ENCODE measurements at places on chromosomes 11 and 22.

GRCh38 chr11:110242188-110242587 is 54.2 kb downstream of the RDX start:
- no peak for DNase-seq

DNA sequence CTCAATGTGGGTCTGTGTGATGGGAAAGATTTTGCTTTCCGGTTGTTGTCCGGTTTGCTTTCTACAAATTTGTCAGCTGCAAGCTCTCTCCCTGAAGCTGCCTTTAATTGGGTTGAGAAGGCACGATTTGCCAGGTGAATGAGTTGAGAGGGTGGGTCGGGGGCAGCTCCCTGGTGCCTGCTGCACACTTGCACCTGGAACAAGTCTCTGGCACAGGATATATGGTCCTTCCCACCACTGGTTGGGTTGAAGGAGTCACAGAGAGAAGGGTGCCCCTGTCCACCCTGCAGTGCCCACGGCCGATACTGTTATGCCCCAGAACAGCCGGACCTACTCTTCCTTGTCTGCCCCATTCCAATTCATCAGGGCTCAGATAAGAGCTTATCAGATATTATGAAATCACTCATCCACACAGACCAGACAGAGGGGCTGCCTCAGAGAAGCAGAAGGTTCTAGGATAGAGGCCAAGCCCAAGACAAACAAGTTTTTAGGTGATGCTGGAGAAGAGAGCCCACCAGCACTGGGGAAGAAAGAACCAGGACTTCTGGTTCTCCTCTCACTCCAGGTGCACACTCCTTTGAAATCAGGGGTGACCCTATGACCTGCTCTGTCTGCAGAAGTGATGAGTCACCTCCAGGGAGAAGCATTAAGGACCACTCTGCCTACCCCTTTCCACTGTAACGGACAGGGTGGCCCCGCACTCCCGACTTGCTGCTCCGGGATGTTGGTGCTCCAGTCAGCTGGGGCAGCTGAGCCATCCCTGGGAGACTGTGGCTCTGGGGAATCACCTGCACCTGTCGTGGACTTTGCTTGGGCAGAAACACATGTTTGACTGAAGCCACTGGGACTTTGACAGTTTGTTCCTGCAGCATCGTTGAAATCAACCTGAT is 45.3 kb downstream of the RTL6 start:
- no peak for DNase-seq

- DNase-seq, result peak; percentile 42
These were observed 104.5 kb upstream of the RAG2 start for GRCh38 chr11:36702330-36703054.

GRCh38 chr11:124113890-124114289 is 1.4 kb upstream of the VWA5A start:
- DNase-seq, result no peak

GRCh38 chr22:20176421-20177085 is 25.7 kb upstream of the CCDC188 start:
- DNase-seq, result no peak

Measured in right hindlimb (tissue), 1 donor.